ENCODE measurements at places on chromosomes 3 and 15.

GRCh38 chr3:49018707-49019006, 277 bp upstream of the DALRD3 start:
- DNase-seq: no peak

GRCh38 chr3:5581743-5582142, 394.2 kb downstream of the EDEM1 start:
- DNase-seq: no peak

GRCh38 chr3:29453284-29454001, 172.6 kb downstream of the RBMS3 start:
- peak; percentile 47 for DNase-seq

- no peak for DNase-seq
These were observed 21.4 kb upstream of the CSPG4 start for GRCh38 chr15:75733761-75734651.

GRCh38 chr3:106139826-106140225, 271.0 kb upstream of the CBLB start:
- DNase-seq: no peak

GRCh38 chr15:81264072-81264857, 59.7 kb downstream of the STARD5 start:
- DNase-seq: no peak

- no peak for DNase-seq
These were observed 476.2 kb upstream of the RASGRP1 start for GRCh38 chr15:39040861-39041260.

All from head of caudate nucleus (tissue), 42 donors.